ENCODE measurements at places on chromosomes 5 and 9. TPM values are rescaled to one million over a fixed set of nuclear protein-coding genes. Genes with fewer than 3 reads are reported as not detected.
A peak's percentile ranks its signal among the peaks of the same experiment; 100 is the strongest.

DNA sequence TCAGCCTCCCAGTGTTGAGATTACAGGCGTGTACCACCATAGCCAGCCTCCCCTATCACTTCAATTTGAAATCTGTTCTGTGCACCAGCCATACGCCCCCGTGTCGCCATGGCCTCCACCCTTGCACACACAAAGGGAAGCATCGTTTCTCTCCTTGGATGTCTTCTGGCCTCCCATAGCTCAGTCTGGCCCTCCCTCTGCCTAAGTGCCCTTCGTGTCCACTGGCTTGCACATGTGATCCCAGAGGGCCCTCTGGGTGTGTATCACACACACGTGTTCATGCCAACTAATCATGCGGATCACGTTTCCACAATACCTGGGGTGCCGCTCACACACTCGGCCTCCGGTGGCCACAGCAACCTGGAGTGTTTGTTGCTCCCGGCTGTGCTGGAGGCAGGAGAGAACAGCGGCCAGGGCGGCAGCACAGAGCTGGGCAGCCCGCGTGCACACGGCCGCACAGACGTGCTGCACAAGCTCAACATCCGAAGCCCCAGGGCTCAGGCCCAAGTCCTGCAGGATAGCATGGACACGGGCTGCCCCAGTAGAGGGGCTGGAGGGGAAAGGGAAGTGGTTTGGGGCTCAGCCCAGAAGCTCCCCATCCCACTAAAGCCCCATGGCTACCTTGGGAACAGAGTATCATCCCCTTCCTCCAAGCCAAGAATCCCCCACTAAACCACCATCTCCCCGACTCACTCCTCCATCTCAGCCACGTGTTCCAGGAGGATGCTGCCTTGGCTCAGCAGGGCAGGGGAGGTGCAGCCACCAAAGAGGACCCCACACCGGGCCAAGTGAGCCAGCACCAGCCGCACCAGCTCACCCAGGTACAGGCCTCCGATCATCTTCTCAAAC, 10.9 kb downstream of the HK3 start:
- no peak overlapping the region for H3K4me3 ChIP-seq
- no peaks in the 10 kb centered on the region for H3K36me3 ChIP-seq
- H3K27me3 ChIP-seq, result peaks cover 2% of the 10 kb centered on the region

DNA sequence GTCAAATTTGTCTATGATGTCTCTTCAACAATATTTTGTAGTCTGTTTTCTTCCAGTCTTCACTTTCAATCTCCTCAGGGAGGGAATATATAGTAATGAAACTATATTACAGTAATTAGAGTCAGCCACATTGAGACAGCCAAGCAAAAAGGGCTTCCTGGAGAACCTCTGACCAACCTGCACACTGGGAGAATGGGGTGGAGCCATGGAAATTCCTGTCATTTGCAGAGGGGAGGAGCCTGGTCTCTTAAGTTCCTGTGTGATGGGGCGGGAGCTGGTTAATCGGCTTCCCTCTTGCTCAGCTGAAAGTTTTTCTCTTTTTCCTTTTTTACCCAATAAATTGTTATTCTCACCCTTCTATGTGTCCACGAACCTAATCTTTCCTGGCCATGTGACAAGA, 1220.0 kb downstream of the PTPRD start:
- no peak for DNase-seq
- H3K27me3 ChIP-seq, result no peaks in the 10 kb centered on the region
- H3K36me3 ChIP-seq, result no peaks in the 10 kb centered on the region
- no peak overlapping the region for H3K27ac ChIP-seq

GRCh38 chr5:8981016-8981415, 564.9 kb downstream of the SEMA5A start:
- H3K36me3 ChIP-seq, result no peaks in the 10 kb centered on the region
- no peak overlapping the region for H3K4me3 ChIP-seq
- no peaks in the 10 kb centered on the region for H3K27me3 ChIP-seq
- H3K27ac ChIP-seq, result no peak overlapping the region

DNA sequence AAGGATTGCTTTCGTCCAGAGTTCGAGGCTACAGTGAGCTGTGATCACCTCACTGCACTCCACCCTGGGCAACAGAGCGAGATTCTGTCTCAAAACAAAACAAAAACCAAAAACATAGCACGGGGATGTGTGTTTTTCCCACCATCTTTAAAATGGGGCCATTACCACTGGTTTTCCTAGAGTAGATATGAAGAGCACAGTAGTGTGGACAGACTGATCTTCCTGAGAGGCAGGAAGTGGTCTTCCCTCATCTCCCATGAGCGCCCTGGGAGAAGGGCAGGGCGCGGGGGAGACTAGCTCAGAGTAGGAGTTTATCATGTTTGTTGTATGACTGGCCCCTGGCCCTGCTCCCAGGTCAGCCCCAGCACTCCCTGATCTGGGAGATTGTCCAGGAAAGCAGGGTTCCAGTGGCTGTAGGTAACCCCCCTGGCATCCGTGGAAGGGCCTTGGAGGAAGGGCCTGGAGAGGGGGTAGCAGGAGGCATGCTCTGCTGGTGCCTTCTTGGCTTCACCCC, 2.3 kb downstream of the SUSD3 start:
- H3K36me3 ChIP-seq, result no peaks in the 10 kb centered on the region
- DNase-seq, result no peak
- H3K27me3 ChIP-seq, result peaks cover 2% of the 10 kb centered on the region
- H3K4me3 ChIP-seq, result no peak overlapping the region
- no peaks in the 10 kb centered on the region for H3K4me1 ChIP-seq

DNA sequence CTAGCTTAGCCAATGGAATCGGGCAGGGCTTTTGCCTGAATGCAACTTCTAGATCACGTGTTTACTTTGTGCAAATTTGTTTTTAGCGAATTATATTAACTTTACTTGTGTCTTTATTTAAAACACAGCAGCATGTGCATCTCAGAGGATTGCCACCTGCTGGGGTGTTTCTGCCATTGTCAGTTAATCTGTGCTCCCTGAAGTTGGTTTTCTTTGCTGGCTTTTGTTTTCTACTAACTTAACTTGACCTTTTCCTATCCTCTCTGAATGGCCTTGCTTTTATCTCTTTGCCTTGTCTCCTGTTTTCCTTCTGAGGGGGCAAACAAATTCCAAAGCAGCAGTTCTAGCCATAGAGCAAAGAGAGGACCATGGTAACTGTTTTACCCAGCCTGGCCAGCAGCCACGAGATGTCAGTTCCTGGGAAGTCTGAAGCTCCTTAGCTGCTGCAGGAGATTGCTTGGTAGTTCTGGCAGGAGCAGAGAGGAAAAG, 67.6 kb downstream of the ARHGEF28 start:
- no peaks in the 10 kb centered on the region for H3K27me3 ChIP-seq
- H3K4me3 ChIP-seq, result no peak overlapping the region
- DNase-seq, result peak; percentile 80
- H3K36me3 ChIP-seq, result peaks cover 5% of the 10 kb centered on the region

- H3K27ac ChIP-seq, result no peak overlapping the region
Observed at GRCh38 chr9:21965401-21965951, 28.7 kb downstream of the CDKN2A start.

DNA sequence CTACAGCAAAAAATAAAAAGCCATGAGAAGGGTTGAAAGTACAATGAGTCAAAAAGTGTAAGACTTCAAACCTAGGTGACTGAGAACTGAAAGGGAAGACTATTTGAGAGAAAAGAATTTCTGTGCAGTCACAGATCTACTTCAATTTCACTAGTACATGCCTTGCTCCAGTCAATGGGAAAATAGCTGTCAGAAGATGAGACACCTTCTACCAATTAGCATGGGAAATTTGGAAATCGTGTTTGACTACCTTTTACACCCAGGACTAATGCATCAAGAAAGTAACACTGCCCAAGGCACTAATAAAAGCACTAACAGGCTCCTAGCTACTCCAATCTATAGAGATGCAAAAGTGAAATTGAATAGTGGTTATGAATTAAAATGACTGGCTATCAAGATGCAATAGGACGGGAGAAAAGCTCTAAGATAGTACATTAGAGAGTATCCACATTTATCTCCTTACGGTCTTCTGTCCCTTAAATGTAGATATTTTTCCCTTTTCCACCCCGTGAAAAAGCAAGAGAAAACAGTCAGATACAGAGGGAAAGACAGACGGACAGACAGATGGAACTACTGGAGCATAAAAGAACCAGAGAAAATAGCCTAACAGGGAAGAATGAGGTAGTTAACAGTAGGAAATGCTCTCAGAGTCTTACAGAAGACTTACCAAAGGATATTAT, 15.2 kb downstream of the ERP44 start:
- H3K4me3 ChIP-seq, result no peak overlapping the region
- no peak for DNase-seq
- no peak overlapping the region for H3K27ac ChIP-seq
- no peaks in the 10 kb centered on the region for H3K36me3 ChIP-seq

DNA sequence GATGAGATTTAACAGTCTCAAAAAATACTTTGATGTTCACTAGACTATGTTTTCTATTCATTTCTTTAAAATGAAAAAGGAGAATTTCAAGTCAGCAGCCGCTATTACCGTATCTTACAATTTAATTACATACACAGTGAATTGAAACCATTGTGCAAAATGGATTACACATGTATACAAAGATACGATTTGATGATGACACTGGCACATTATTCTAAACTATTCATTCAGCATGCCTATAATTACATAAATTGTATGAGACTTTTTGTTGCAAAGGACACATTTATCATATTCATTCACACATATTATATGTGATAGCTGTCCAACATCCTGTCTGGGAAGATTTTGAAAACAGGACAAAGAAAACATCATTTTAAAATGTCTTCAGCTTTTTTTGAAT, 118.3 kb upstream of the VCAN start:
- H3K27me3 ChIP-seq, result no peaks in the 10 kb centered on the region
- no peak overlapping the region for H3K4me3 ChIP-seq
- no peaks in the 10 kb centered on the region for H3K36me3 ChIP-seq
- no peaks in the 10 kb centered on the region for H3K4me1 ChIP-seq

- peaks cover 28% of the 10 kb centered on the region for H3K4me1 ChIP-seq
- no peak overlapping the region for H3K4me3 ChIP-seq
- no peaks in the 10 kb centered on the region for H3K36me3 ChIP-seq
- no peaks in the 10 kb centered on the region for H3K27me3 ChIP-seq
Observed at GRCh38 chr9:14058325-14058688, 255.6 kb downstream of the NFIB start.

The PCDHA10 gene
- 0.07 TPM for total RNA-seq

The DEPDC1B gene
- total RNA-seq, result 18.7 TPM

The TAL2 gene
- not detected for total RNA-seq

The ZNF354B gene
- total RNA-seq, result 17.6 TPM

The TIMD4 gene
- not detected for total RNA-seq

The FGF18 gene
- not detected for total RNA-seq
